ENCODE measurements at places on chromosomes 3 and 15.

DNA sequence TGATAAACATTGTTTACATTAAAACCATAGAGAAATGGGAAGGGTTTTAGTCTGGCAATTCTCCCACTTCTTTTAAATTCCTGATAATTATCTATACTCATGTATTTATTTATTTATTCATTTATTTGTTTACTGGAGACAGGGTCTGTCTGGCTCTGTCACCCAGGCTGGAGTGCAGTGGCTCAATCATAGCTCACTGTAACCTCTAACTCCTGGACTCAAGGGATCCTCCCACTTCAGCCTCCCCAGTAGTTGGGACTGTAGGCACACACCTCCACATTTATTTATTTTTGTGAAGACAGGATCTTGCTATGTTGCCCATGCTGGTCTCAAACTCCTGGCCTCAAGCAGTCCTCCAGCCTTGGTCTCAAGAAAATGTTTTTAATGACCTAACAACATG, 2.5 kb upstream of the AEN start:
- no peak for DNase-seq

GRCh38 chr3:67599821-67600220, 54.6 kb downstream of the SUCLG2 start:
- DNase-seq = no peak

GRCh38 chr3:53023072-53023823, 22.6 kb downstream of the SFMBT1 start:
- DNase-seq = no peak

DNA sequence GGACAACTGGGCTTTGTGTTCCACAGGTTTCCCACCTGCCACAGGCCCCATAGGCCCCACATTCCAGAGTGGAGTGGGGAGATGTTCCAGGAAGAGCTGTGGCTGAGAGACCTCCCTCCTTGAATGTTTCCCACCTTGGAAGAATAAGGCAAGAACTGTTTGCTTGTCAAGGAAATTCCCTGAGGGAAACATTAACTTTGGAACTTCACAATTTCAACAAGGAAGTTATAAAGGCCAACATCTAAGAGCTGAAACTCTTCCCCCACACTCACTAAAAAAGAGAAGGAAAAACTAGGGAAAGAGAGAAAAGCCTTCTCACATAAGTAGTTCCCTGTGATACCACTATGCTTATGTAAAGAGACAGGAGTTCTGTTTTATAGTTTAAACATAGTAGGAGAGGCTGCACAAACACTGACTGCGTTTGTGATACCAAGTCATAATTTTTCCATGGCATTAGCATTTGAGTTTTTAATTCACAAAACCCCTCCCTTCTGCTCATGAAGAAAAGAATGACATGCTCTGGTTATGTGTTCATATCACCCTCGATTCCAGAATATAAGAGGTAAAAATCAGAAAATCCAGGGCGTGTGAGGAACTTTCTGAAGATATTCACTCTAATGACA, 39.8 kb upstream of the SPRED1 start:
- no peak for DNase-seq

DNA sequence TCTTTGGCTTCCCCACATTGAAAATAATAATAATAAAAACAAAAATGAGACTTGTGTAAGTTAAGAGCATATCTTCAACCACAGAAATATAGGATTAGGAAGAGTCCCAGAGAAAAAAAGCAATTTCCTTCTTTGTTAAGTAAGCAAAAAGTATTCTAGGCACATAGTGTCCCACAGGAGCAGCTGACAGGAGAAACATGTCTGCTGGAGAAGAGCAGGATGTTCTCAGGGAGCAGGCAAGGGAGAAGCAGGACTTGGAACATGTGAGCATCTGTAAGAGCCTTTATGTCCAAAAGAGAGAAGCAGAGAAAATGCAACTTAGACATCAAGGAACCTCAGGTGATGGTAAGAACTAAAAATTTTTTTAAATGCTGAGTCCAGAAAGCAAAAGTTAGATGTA, 39.0 kb downstream of the TTC23 start:
- no peak for DNase-seq

- peak; percentile 79 for DNase-seq
These were observed at the start of gene RPP25 for GRCh38 chr15:74956648-74957475. RPP25 (minus strand) TSS chr15:74956772; CDS start chr15:74956583, 189 bp downstream.

DNA sequence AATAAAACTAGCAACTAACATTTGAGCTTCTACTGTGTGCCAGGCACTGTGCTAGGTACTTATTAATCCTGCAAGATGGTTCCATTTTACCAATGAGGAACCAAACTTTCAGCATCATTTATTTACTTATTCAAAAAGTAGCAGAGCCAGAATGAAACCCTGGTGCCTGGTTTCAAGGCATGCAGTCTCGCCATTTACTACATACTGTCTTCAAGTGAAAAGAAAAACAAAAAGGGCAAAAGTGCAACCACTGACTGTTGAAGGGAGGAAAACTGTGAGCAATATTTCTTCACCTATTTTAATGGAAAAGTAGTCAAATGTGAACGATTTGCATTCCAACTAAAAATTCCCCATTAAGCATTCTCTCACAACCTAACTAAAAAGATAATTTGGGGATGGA, 8.7 kb downstream of the DCUN1D1 start:
- DNase-seq = no peak

- no peak for DNase-seq
These were observed 95.9 kb downstream of the LIPC start for GRCh38 chr15:58527573-58528187.

DNA sequence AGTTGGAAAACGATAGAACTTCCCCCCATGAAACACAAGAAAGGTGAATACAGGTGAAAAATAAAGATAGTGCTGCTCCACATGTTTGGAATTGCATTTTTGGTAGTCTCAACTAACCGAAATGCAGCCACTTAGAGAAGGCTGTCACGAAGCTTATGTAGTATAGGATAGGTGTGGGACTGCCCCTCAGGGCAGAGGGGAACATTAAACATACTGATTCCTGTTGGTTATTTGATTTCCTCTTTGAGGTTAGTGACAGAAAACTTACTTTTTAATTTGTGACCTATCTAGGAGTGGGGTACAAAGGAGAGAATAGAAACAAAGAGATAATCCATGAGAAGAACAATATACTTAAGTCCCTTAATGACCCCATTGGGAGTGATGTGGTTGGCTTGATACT, 85.8 kb upstream of the SATB1 start:
- DNase-seq = no peak

DNA sequence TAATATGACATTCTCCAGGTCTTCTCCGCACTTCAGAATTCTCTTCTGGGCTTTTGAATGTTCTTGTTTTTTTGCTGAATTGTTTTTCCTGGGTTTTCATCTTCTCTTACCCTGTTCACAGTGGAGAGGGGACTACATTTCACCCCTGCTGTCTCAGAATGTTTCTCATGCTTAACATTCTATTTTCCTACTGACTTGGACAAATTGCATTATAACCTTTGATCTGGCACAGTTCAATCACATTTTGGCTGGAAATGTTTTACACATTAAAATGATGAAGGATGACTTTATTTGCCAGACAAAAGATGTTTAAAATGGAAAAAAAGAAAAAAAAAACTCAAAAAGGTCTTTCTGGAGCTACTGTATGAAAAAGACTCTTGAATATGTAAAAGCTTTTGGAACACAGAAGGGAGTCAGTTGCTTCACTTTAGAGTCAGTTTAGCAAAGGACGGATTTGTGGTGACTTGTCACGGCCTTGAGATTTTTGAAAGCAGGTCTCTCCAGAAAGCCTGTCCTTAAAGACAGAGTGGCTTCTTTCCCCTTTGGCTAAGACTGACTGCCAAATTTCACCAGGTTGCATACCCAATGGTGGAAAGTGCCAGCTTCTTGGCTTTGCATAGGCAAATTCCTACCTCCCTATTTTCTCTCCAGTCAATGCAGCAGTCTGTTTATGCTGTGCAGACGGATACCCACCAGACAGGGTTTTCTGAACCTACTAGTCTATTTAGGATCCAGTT, 401.0 kb upstream of the TBL1XR1 start:
- DNase-seq = no peak

DNA sequence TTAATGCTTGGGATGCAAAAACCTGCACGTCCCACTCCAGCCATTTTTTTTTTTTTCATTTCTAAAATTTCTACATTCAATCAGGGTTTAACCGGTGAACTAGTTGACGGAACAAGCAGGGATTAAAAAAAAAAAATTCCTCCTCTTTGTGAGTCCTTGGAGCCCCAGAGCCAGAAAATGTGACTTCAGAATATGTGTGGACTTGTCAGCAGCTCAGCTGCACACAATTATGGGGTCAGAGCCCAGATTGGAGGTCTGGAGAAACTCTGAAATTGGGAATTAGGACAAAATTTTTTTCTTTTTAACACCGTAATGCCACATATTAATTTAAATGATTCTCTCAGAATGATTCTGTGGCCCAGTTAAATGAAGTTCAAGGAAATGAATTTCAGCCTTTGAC, 921.0 kb upstream of the CFAP20DC start:
- no peak for DNase-seq

DNA sequence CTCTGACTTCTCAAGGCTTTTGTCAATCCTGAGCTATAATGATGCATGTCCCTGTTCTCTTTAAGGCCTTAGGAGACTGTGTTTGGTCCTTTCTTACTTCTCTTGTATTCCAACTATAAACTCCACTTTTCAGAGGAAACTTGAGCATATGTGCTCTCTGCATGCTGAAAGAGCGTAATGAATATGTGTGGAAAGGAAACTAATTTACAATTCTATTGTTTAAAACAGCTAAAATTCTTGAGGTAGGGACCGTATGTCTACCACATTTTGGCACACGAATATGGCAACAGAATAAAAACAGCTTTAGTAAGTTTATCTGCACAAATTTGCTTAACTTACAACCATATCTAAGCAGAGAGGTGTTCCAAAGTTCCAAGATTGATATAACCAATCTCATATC, 242.0 kb upstream of the DCBLD2 start:
- DNase-seq = no peak

- no peak for DNase-seq
These were observed 921.4 kb downstream of the MCTP2 start for GRCh38 chr15:95152741-95153140.

GRCh38 chr3:152885076-152885475, 50.1 kb downstream of the P2RY1 start:
- DNase-seq = no peak

- no peak for DNase-seq
These were observed 284 bp upstream of the TSC22D2 start for GRCh38 chr3:150407808-150408220.
